ENCODE measurements at places on chromosomes 1 and 21.

DNA sequence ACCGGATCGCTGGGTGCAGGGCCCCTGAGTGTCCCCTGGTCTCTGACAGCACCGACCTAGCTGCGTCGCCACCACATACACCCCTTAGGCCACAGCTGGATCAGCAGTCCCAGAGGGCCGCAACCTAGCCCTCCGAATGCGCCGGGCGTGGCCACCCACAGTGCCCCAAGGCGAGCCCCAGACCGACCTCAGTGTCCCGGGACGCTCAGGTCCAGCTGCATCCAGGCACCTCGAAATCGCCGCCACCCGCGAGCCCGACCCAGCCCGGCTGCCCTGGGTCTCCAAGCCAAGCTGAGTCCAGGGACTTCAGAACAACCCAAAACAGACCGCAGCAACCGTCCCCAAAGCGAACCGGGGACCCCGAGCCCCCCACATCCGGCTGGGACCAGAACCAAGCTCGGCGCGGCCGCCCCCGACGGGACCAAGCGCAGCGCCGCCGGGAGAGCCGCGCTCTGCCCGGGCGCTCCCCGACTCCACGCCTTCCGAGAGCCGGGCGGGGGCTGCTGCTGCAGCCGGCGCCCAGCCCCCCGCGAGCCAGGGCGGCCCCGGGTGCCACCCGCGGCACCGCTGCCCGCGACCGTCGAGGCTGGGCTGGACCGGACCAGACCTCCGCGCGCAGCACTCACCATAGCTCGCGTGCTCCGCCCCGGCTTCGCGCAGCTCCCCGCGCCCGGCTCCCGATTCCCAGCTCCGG is 54.6 kb upstream of the ECE1 start:
- no peak for DNase-seq

DNA sequence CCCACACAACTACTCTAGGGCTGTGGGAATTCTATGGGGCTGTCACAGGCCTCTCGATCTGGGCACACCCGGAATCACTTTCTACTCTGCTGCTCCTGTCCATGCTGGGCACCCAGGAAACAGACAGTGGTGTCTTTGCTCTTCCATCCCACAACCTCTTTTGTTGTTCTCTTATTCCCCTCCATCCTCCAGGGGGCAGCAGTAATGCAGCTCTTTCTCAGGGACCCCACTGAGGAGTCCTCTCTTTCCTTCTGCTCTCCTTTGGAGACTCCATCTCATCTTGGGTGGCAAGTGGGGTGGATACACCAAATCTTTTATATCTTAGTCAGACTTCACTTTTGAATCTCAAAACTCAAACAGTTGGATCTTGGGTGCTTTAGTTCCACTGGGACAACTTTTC is 206.3 kb downstream of the HS2ST1 start:
- no peak for DNase-seq

DNA sequence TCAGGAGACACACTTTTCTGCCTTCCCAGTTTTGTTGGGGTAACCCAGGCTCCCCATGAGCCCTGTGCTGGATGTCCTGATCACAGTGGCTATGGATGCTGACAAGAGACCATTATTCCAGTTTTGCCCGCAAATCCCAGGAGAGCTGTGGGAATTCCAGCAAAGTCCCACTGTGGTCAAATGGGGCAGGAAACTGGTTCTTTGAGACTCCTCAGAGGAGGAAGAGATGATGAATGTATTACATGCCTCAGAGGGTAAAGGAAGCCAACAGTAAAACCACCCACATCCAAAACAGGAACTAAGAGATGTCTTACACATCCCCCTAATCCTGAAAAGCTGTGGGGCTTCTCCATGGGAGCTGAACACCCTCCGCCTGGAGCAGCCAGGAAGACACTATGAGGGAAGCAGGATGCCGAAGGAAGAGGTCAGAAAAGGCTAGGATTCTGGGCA is 12.8 kb upstream of the MPZL1 start:
- DNase-seq, result no peak

GRCh38 chr1:44549510-44549909 is 124.8 kb downstream of the TMEM53 start:
- no peak for DNase-seq

DNA sequence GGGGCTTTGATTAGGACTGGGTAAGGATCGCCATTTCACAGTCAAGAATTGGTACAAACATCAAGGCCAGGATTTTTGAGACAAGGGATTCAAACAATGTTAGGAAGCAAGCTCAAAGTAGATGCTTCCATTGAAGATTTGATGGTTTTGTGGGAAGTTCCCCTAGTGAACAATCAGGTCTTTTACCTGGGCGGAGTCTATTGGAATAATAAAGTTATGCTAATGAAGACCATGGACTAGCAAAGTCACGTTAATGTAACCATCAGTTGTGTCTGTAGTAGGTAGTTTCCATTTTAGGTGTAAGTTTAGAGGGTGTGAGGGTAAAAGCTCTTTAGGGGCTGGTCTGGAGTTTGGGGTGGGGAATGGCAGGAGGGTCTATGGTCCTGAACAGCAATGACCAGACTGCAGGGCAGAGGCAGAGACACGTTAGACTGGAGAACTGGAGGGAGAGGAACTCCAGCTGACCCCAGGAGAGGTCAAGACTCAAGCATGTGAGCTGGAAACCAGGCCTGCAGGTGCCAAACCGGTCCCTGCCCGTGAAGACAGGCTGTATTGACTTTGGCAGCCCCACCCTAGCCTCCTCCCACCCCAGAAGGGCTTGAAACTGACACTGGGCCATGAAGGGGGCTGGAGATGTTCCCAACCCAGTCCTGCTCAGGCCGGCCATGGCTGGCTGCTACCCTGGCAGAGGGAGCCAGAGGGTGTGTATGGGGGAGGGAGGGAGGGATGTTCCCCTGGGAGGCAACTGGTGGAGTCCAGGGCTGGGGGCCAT is 36.0 kb upstream of the GPR37L1 start:
- no peak for DNase-seq

GRCh38 chr1:184506481-184506880 is 119.7 kb downstream of the C1orf21 start:
- no peak for DNase-seq

DNA sequence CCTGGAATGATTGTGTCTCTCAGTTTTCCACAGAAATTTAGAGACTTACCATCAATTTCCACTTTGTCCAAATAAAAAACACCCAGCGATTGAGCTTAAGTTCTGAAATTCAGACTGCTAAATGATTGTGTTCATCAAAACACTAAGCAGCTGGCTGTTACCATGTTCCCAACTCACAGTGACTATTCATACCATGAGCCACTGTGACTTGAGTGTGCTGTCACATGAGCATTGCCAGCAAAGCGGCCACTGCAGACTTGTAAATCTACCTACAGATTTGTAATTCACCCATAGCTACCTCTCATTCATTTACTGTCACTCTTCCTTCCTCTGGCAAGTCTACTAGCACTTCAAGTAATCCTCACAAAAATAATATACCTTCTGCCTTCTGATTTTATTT is 17.2 kb upstream of the PRKAB2 start:
- no peak for DNase-seq

DNA sequence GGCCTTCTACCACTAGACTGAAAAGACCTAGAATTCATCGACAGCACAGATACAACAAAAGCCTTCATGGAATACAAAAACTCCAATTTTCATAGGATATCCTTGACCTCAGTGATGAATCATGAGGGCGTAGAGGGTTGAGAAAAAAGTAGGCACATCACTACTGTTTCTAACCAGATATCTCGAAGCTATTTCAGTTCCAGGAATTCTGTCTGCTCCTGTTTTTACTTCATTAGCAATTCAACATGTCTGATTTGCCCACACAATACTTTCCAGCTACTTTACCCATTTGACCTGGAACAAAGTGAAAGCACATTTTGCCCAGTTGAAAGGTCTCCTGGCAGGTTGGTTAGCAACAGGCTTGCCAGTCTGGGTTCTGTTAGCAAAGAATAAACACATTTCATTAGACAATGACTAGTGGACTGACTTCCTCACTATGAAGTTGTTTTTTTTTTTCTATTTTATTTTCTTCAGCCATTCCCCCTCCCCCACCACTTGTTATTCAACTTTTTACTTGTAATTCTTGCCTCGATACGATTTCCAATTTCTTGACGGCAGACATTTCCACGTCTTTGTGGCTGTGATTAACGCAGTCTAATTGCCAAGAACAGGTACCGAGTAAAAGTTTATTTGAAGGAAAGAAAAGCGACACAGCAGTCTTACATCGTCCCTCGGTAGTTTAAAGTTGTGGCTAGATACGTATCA is 4.0 kb upstream of the ZBTB18 start:
- DNase-seq, result no peak

- DNase-seq, result no peak
Measured at GRCh38 chr1:71986160-71986559, 296.2 kb downstream of the NEGR1 start.

GRCh38 chr21:43191521-43191920 is 22.7 kb downstream of the CRYAA start:
- DNase-seq, result no peak

GRCh38 chr1:88746916-88747315 is 62.8 kb downstream of the PKN2 start:
- DNase-seq, result no peak

GRCh38 chr1:160722726-160723125 is 11.1 kb upstream of the CD48 start:
- no peak for DNase-seq

DNA sequence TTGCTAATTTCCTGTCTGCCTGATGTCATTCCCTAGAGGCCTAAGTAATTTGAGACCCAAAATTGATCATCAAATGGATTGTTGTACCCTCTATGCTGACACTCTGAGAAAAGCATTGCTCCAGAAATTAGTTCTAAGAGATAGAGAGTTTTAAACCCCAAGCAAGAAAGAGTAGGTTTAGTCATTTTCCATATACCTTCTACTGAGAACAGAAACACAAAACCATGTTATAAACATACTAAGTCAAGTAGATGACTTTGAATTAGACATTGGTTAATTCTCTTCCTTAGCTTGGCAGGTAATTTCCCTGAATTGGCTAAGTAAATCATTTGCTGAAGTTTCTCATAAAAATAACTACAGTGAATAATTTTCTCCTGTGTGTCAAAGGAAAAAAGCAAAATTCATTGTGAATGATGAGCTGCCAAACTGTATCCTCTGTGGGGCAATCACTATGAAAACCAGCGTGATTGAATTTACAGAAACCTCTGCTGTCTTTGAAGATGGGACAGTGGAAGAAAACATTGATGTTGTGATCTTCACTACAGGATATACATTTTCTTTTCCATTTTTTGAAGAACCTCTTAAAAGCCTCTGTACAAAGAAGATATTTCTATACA is 20.1 kb downstream of the FMO4 start:
- DNase-seq, result no peak

DNA sequence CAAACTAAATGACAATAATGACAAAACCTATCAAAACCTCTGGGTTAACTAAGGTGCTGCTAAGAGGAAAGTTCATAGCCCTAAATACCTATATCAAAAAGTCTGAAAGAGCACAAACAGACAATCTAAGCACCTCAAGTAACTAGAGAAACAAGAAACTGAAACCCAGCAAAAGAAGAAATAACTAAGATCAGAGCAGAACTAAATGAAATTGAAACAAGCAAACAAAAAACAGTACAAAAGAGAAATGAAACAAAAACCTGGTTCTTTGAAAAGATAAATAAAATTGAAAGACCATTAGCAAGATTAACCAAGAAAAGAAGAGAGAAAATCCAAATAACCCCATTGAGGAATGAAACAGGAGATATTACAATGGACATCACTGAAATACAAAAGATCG is 44.8 kb upstream of the KIAA0040 start:
- no peak for DNase-seq

GRCh38 chr1:167621780-167622313 is 8.2 kb upstream of the RCSD1 start:
- DNase-seq, result no peak

GRCh38 chr1:246181241-246181640 is 325.8 kb downstream of the SMYD3 start:
- DNase-seq, result no peak

DNA sequence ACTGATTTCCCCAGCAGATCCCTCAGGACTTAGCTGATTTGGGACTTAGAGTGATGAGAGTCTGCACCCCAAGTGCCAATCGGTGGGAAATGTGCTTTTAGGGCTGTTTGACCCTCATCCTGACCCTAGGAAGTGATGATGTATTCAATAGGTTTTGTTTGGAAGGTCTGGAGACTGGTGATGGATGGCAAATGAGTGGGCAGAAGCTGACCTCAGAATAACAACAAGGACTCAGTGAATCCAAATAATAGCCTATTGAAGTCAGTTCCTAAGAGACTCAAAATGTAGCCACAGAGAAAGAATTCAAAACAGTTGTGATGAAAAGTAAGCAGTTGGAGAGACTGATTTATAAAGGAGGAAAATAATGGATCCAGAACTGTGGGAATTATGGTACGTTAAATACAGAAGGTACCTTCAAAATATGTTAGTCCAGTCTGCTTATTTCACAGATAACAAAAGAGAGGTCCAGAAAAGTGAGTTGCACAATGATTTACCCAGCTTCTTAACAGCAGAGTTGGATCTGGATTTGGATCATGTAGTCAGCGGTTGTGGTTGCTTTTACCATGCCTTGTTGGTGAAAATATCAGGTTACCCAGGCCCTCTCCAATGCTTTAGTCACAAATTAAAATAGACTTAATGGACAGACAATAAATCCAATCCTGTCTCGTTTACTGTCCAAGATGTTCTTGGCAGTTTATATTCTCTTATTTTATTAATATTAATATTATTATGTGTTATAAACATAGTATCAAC is 123.0 kb upstream of the PTBP2 start:
- no peak for DNase-seq

- no peak for DNase-seq
Measured at GRCh38 chr1:192119701-192120100, 38.6 kb upstream of the RGS18 start.

GRCh38 chr1:228314315-228314657 is 92.3 kb downstream of the TRIM11 start:
- DNase-seq, result peak; percentile 4

- DNase-seq, result no peak
Measured at GRCh38 chr1:97758541-97759057, 162.2 kb downstream of the DPYD start.

GRCh38 chr21:21156957-21157356 is 158.7 kb downstream of the NCAM2 start:
- no peak for DNase-seq

DNA sequence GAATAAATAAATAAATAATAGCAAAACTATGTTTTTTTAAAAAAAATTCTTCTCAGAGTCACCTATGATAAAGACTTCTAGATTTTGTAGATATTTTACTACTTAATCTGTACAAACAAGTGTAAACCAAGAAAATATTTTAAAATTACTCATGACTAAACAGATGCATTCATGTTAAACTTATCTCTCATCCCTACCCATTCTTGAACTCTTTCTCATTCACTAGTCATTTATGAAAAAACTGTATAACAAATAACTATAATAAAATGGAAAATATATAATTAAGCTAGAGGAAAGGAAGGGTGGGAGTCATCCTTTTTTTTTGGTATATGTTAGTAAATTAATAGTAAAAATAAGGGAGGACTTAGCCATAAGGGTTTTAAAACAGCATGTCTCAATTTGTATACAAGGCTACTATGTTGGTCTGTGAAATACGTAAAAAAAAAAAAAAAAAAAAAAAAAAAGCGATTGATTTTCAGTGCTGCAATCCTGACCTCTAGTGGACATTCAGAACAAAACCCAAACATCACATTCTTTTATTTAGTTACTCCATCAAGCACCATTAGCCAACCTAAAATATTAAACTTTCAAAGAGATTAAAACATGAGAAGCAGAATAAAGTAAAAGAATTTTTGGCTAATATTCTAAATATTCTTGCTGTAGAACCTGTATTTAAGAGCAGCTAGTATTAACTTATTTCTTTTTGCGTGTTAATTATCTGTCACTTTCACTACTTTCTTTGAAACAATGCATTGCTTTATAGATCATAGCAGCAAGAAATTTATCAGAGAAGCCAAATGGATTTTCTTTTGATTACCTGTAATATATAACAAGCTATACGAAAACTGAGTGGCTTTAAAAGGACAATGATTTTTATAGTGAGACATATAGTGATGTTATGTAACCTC is 255.8 kb upstream of the CACYBP start:
- DNase-seq, result no peak
